ENCODE measurements at places on chromosomes 6 and 20. TPM values are rescaled to one million over a fixed set of nuclear protein-coding genes. Genes with fewer than 3 reads are reported as not detected.
A peak's percentile ranks its signal among the peaks of the same experiment; 100 is the strongest.

LST1 gene
- total RNA-seq = not detected

HSPA1L gene
- total RNA-seq = 0.98 TPM

RSPO4 gene
- not detected for total RNA-seq

SIRPB2 gene
- not detected for total RNA-seq

TRIM40 gene
- not detected for total RNA-seq

CTCFL gene
- total RNA-seq = 0.03 TPM

TAGAP gene
- not detected for total RNA-seq

PRR18 gene
- not detected for total RNA-seq

SLC26A8 gene
- total RNA-seq = not detected

SPATS1 gene
- 8.4 TPM for total RNA-seq

PAK5 gene
- total RNA-seq = not detected

SRSF3 gene
- 342 TPM for total RNA-seq

LGSN gene
- total RNA-seq = not detected

ENPP3 gene
- total RNA-seq = not detected

ECT2L gene
- total RNA-seq = not detected

MRAP2 gene
- not detected for total RNA-seq

PI16 gene
- total RNA-seq = not detected

GRCh38 chr6:18207438-18207837 lies 52.2 kb downstream of the KDM1B start:
- peak; percentile 23 for DNase-seq

- no peak for DNase-seq
Observed at GRCh38 chr6:150269857-150270223, 99.0 kb upstream of the IYD start.

DNA sequence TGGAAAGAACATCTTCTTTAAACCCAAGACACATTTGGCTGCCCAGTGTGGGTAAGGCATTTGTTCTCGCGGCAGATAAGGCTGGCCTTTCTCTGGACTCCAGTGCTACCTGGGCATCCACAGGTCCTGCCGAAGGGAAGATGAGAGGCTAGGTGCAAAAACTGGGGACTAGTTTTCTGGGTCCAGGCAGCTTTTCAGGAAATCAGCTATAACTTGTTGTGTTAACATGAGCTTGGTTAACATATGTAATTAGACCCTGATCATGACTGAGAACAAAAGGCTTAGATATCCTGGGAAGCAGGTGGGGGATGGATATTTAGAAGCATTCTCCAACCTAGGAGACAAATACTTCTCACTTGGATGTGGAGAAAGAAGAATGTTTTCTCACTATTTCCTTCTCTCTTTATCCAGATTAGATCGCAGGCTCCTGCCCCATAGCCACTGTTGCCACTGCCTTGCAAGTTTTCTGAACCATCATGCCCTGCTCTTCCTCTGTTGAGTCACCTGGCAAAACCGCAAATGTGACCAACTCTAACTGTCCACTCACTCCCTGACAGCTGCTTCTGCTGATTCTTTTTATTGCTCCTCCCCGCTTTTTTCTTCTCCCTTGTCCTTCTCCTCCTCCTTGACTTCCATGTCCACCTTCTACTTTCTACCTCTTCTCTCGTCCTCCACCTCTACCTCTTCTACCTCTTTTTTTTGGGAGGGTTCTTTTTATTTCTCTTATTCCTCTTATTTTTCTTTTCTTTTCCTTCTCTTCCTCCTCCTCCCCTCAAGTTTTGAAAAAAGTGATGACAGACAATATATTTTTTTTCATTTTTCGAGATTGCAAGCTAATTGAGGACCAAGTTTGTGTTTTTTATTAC lies 258.1 kb downstream of the UTRN start:
- DNase-seq = no peak

- no peak for DNase-seq
Observed at GRCh38 chr20:58970146-58970545, 10.9 kb upstream of the NELFCD start.

GRCh38 chr20:10625641-10626040 lies 48.2 kb downstream of the JAG1 start:
- DNase-seq = no peak

GRCh38 chr20:32832664-32833063 lies 12.9 kb downstream of the MAPRE1 start:
- DNase-seq = no peak

- no peak for DNase-seq
Observed at GRCh38 chr6:43803055-43803782, 33.2 kb downstream of the VEGFA start.

DNA sequence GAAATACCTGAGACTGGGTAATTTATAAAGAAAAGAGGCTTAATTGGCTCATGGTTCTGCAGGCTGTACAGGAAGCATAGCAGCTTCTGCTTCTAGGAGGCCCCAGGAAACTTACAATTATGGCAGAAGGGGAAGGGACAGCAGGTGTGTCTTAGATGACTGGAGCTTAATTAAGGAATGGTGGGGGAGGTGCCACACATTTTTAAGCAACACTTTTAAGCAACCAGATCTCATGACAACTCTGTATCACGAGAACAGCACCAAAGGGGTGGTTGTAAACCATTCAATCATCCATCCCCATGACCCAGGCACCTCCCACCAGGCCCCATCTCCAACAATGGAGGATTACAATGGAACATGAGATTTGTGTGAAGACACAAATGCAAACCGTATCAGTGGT lies 26.9 kb downstream of the FIG4 start:
- no peak for DNase-seq

DNA sequence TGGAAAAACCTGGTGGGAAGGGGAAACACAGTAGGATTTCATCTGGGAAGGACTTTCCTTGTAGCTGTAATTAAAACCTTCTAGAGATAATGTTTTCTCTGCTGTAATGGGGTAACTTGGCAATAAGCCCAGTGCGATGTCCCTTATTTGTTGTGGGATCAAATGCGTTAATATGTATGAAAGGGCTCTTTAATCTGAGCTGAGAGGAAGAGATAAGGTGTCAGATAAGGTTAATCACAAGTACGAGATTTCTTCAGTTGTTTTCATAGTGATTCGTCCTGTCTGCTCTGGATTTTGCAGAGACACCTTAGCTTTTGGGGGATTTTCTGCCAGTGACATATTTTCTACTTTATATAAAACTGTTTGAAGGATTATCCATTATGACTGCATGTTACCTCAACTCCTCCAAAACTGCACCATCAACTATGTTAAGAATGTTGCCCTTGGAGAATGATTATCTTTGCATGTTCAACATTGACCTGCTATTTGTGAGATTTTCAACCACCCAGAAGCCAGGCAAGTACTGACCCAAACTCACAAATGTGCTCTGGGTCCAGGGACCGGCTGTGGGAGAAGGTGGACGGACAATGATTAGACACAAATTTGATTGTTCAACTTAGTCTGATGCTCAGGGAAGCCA lies 21.2 kb upstream of the ELOVL5 start:
- DNase-seq = no peak

- DNase-seq = no peak
Observed at GRCh38 chr6:128532827-128533226, 12.4 kb upstream of the PTPRK start.

DNA sequence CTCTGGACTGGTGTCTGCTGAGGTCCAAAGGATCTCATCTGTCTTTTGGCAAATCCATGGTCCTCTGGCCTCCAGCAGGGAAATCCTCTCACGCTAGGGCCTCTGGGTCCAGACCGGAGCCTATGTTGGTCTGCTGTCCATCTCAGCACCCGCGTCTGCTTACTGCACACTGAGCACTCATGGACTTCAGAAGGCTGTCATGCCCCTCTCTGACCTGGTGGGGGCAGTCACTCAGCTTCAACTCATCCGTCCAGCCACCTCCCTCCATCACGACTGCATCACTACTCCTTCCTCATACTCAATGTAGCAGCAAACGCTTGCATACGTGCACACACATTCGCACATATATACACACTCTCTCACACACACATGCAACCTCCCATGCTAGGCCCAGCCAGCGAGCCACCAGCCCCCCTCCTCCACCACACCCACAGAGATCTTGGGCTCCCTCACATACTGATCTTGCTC lies 33.3 kb downstream of the GABRR2 start:
- peak; percentile 11 for DNase-seq

GRCh38 chr6:51959744-51960383 lies 127.5 kb downstream of the PKHD1 start:
- DNase-seq = peak; percentile 58

- no peak for DNase-seq
Observed at GRCh38 chr6:6744551-6744950, 156.0 kb downstream of the LY86 start.

DNA sequence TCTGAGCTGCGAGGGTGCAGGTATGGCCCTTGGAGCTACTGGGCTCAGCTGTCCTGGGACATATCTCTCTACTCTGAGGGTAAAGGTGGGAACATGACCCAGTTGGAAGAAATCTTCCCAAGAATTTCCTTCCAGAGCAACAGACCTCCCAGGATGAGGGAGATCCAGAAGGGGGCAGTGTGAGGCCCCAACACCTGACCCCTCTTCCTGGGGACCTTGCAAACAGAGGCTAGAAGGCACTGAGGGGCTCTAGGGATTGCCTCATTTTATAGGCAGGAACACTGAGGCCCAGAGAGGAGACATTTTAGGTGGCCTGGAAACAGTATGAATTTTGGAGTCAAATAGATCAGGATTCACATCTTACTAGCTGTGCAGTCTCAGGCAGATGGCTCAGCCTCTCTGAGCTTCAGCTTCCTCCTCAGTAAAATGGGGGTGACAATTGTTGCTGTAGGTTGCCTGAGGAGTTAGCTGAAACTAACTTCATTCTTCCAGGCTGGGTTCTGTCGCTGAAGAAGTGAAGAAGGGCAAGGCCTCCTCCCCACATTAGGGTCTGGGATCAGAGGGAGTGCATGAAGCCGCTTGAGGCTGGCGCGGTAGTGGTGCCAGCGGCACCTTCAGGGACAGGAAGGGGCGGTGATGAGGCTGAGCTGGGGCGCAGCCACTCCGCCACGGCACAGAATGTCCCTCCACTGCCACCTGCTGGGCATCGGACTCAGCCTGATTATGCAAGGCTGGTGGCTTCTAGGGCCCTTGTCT lies 11.4 kb downstream of the KCNK17 start:
- peak; percentile 25 for DNase-seq

- DNase-seq = no peak
Observed at GRCh38 chr6:156807028-156807427, 29.9 kb downstream of the ARID1B start.

DNA sequence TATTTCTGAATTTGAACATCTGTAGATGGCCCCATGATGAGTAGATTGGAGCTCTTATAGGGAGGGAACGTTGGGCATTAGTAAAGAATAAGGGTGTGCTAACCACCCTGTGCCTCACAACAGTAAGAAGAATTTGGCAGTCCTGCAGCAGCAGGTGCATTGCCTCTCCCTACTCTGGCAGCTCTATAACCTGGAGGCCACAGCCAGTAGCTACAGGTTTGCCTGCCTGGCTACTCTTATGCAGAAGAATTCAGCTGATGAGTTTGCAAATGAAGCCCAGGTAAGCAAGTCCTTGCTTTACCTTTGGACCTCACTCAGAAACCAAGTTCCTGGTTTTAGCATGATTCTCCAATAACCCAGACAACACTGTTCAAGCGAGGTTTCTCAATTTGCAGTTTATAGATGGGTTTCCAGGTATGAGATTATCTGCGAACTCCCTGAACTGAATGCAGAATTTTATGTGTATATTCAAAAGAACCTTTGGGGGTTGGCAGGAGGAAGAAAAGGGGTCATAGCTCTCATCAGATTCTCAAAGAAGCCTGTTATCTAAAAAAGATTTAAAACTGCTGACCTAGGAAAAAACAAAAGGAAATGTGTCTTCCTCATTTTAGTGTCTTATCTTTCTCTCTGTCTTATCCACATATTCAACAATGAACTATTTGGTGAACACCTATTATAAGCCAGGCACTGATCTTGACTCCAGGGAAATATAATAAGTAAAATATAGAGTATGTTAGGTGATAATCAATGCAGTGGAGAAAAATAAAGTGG lies 18.9 kb downstream of the TREML1 start:
- no peak for DNase-seq

DNA sequence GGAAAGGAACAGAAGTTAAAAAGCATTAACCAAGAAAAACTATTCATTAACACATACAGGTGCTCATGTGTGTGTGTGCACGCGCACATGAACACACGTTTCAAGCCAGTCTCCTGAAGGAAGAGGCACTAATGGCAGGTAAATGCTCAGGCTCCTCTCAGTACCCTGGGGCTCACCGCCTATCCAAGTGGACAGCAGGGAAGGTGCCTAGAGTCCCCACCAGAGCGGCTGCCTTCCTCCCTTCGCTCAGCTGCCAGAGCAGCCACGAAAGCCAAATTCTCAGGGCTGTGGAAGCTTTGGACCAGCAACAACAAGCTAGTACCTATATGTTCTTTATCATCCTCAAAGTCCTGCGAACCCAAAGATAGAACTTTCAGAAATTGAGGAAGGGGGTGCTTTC lies 42.6 kb downstream of the PLCG1 start:
- peak; percentile 55 for DNase-seq

DNA sequence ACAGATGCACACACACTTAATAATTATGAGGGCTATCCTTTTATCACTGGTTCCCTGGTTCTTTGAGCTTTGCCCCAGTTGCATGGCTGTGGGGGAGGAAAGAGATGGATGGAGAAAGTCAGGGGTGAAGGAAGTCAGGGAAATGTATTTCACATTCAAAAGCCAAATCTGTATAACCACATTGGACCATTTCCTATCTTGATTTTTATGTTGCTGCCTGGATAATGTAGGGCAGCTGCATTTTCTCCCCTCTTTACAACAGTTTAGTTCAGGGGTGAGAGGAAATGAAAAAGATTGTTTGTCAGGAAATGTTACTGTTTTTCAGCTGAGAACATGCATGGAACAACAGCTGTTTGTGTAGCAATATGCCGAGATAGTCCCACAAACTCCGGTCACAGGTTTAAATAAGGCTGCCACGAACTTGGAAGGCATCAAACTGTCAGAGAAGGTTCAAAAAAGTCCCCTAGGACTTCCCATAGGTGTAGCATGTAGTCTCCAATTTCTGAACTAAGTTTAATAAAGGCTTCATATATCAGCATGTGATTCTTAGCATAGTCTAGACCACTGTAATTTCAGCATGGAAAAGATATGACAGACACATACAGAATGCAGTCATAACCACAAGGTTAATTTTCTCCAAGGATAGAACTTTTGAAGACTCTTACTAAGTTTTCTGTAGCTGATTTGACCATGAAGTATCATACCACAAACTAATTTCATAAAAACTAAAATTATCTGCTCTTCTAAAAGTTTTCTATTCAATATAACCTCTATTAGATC lies 82.1 kb upstream of the COL21A1 start:
- DNase-seq = no peak

- DNase-seq = no peak
Observed at GRCh38 chr6:9126878-9127560, 691.7 kb upstream of the SLC35B3 start.

Data from G401 (cell line).